Effector memory CD4-positive, alpha-beta T cell (primary cell): ENCODE measurements at places on chromosomes 11 and 22.

DNA sequence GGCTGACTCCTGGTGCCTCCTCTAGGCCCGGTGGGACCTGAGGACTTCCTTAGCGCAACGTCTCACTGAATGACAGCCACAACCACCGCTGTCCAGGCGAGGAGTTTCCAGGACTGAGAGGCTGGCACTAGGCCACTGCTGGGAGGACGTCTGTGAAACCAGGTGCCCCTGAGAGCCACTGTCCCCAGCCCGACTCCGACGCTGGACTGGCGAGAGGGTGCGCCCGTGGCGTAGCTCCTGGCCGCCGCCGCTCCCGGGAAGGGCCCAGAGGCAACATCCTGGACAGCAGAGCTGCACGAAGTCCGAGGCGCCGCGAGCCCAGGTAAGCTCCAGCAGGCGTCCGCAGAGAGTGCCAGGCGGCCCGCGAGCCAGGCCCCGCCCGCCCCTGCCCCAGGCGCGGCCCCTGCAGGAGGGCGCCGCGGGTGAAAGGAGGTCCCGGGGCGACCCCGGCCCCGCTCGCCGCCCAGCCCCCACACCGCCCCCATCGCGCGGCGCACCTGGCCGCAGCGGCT lies 525 bp downstream of the DGCR2 start:
- no peak for DNase-seq

- DNase-seq = no peak
These were observed 419.8 kb upstream of the CCDC179 start for GRCh38 chr11:23280088-23280487.

DNA sequence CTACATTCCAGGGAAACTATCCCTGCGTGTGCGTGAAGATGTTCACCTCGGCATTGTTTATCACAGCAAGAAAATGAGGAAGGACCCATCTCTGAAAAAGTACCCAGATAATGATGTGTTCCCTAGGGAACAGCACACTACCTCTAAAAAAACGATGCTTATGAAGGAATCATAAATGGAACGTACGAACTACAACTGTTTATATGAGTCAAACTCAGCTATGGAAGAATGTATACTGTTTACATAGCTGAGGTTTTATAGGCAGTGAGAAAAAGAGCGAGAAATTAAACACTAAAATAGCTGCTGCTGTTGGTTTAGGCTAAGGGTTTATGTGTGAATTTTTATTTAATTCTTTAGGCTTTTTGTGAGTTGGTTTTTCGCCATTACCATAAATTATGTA lies 48.9 kb downstream of the APOL1 start:
- no peak for DNase-seq

GRCh38 chr11:28231475-28231874 lies 123.3 kb downstream of the METTL15 start:
- no peak for DNase-seq

DNA sequence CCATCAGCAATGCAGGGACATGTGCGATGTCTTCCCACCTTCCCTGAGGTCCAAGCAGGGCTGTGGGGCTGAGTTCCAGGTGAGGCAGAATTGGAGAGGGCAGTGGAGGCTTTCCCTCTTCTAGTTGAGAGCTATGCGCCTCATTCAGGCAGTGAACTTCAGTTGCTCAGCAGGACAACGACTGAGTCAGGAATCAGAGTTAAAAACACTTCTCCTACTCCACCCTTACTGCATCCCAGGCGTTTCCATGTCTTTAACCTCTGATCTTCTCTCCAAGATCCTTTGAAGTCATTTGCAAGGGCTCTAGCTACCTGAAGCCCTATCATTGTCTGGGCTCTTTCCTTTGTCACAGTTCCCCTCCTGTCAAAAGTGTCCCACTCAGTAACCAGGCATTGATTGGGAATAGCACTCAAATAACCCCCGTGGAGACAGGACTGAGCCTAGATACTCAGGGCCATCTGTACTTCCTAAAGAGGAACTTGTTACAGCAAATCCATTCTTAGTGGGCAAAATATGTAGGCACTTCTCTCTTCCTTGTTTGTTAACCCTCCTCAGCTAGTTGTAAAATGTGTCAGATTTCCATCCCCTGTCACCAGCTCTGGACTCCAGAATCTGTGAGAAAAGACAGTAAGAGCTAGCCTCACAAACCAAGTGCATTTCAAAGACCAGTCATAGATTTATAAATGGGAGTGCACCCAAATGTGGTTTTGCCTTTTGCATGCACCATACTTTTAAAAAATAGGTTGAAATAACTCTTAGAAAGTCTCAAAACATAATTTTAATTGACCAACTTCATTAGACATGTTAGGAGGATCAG lies 72.5 kb upstream of the MYO18B start:
- DNase-seq = no peak

- DNase-seq = no peak
These were observed 43.6 kb downstream of the TSPAN18 start for GRCh38 chr11:44770401-44770800.

- no peak for DNase-seq
These were observed 24.1 kb downstream of the OR2AT4 start for GRCh38 chr11:75072582-75072981.

GRCh38 chr11:118263695-118264568 lies at the start of gene MPZL2:
Gene MPZL2 (minus strand): TSS chr11:118264297. CDS start chr11:118264153, 144 bp downstream.
- DNase-seq = no peak

GRCh38 chr22:37775785-37776638 lies 31.7 kb upstream of the GCAT start:
- DNase-seq = no peak
